ENCODE measurements at places on chromosomes 1 and 21.

DNA sequence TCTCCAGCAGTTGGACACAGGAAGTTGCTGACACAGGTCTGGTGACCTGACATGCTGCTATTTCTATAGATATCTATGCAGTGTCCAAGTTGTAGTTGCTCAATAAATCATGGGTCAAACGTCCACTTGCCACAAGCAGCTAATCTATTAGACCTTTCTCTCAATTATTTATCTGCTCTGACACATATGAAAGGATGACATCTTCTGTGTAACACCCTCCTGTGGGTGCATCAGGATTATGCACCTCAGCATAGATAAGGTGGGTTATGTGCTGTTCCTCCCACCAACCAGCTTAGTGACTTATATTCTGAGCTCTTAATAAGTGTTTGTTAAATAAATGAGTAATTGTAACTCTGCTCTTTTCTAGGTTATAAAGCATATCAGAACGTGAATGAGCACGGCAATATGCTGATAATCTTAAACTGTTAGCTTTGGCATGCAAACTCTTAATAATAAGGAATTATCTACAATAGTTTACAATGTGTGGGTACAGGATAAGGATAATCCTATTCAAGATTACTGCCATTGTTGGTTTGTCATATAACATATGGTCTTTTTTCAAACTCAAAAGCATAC is 90.7 kb upstream of the GCLM start:
- DNase-seq: no peak

GRCh38 chr1:219459351-219460080 is 153.4 kb downstream of the ZC3H11B start:
- no peak for DNase-seq

- DNase-seq: no peak
Observed at GRCh38 chr1:203153989-203154821, 21.4 kb downstream of the MYBPH start.

GRCh38 chr1:53049574-53049967 is 12.4 kb upstream of the PODN start:
- DNase-seq: no peak

Data from CD4-positive, alpha-beta T cell treated with Interleukin-21 for 1 hour (primary cell).